ENCODE measurements at places on chromosomes 1 and 21.

DNA sequence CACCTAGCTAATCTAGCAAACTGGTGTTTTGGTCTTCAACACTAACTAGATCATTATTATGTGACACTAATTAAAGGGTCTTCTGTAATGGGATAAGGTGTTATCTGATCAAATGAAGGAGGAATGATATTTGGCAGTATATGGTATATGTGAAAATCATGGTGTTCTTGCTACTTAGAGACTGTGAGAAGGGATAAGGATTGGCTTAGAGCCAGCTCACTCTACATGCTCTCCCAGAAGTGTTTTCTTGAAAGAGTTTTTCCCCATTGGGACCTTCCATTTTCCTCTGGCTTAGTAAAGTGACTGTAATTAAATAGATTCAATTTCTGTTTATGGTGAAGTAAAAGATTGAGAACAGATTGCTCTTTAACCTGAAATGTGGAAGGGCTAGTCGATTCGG is 71.2 kb upstream of the RGL1 start:
- DNase-seq, result no peak

- no peak for DNase-seq
Measured at GRCh38 chr1:62196086-62196690, 1.5 kb downstream of the L1TD1 start.

DNA sequence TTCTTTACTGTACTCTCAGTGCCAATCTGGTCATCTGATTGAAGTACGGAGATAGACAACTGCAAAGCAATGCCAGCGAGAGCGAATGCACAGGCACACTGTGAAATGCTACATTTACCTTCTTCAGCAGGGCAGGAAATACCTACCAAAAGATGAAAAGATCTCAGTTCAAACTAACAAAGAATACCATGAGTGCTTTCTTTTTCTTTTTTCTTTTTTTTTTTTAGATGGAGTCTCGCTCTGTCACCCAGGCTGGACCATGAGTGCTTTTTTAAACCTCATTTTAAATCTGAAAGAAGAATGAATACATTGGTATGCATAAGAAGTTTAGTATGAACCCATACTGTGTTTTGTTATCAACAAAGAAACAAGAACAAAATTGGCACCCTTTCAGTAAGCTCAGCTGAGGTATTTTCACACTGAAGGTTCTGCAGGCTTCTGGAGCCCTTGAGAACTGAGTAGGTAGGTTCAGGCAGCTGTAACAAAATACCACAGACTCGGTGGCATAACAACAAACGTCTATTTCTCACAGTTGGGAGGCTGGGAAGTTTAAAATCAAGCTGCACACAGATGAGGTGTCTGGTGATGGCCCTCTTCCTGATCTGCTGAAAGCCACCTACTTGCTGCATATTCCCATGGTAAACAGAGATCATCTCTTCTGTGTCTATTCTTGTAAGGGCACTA is 1.7 kb upstream of the CHI3L2 start:
- DNase-seq, result no peak

GRCh38 chr1:3064296-3064850 is 4.6 kb upstream of the PRDM16 start:
- no peak for DNase-seq

DNA sequence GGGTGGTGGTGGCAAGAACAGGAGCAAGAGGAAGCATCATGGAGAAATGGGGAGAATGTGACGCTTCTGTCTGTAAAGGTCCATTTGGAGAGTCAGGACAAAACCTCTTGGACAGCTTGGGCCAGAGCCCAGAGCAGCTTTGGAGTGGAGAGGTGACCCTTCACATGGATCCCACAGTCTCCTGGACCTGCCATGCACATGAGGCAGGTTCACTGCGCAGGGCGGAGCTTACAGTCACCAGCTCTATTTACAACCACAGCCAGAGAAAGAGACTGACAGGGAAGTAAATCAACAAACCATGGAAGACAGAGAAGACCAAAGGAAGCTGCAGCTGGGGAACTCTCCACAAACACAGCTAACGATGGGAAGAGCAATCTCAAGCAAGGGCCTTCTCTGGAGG is 828 bp upstream of the RGS8 start:
- DNase-seq, result no peak

GRCh38 chr21:45417256-45417950 is 12.4 kb downstream of the COL18A1 start:
- DNase-seq, result no peak

GRCh38 chr1:40762144-40762923 is 21.3 kb upstream of the KCNQ4 start:
- DNase-seq, result no peak

GRCh38 chr1:2250721-2251281 is 22.7 kb downstream of the SKI start:
- DNase-seq, result no peak

- no peak for DNase-seq
Measured at GRCh38 chr1:16615253-16616252, 2.2 kb upstream of the NBPF1 start.

DNA sequence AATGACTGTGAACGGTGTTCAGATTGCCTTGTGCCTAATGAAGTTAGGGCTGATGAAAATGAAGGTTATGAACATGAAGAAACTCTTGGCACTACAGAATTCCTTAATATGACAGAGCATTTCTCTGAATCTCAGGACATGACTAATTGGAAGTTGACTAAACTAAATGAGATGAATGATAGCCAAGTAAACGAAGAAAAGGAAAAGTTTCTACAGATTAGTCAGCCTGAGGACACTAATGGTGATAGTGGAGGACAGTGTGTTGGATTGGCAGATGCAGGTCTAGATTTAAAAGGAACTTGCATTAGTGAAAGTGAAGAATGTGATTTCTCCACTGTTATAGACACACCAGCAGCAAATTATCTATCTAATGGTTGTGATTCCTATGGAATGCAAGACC is 96.6 kb downstream of the ZFYVE9 start:
- DNase-seq, result no peak

DNA sequence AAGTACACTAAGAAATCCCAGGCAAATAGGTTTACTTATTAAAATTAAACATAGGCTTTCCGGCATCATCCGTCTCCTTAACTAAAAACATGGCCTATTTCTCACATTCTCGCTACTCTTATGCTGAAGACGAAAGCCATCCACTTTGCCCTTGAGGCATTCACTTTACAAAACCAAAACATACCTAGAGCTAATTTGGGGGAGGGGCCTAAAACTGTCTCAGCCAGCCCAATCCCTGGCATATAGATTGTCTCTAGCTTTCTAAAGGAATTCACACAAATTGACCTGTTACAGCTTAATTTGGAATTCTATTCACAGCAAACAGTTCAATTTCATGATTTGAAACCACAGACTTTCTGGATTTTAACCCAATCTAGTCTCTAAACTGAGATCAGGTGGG is 34.8 kb downstream of the SLC35D1 start:
- no peak for DNase-seq

- peak; percentile 45 for DNase-seq
Measured at GRCh38 chr1:26538480-26539412, 9.2 kb downstream of the RPS6KA1 start.

- no peak for DNase-seq
Measured at GRCh38 chr1:209045331-209046057, 538.0 kb upstream of the CAMK1G start.

GRCh38 chr1:21468599-21468998 is 28.7 kb downstream of the NBPF3 start:
- no peak for DNase-seq

GRCh38 chr1:116175611-116176010 is 64.4 kb downstream of the MAB21L3 start:
- no peak for DNase-seq

- no peak for DNase-seq
Measured at GRCh38 chr21:33128538-33128937, 58.6 kb downstream of the OLIG1 start.

GRCh38 chr1:221887758-221888157 is 145.9 kb upstream of the DUSP10 start:
- DNase-seq, result no peak

DNA sequence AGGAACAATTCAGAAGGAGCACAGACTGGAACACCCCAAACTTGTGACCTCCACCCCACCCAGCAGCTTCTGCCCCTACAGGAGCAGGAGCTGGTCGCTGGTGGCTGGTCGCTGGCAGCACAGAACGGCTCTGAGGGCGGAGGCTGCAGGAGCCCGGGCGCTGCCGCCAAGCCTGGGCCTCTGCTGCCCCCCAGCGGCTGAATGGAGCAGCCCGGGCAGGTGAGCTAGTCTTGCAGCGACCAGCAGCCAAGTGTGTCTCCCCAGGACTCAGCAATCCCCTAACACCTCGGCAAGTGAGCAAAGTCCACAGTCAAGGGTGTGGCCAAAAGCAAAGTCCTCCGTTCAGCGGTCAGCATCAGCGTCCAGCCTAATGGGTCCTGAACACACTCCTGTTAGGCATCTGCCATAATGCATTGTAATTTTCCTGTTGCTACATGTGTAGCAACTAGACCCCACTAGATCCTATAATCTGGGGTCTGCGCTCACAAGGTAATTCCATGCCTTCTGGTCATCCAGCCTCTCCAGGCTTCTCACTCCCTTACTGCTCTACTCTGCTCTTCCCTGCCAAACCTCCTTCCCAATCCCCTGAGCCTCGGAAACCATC is 12.1 kb upstream of the GJB5 start:
- DNase-seq, result peak; percentile 35

GRCh38 chr21:26212220-26212619 is 41.6 kb upstream of the APP start:
- no peak for DNase-seq

DNA sequence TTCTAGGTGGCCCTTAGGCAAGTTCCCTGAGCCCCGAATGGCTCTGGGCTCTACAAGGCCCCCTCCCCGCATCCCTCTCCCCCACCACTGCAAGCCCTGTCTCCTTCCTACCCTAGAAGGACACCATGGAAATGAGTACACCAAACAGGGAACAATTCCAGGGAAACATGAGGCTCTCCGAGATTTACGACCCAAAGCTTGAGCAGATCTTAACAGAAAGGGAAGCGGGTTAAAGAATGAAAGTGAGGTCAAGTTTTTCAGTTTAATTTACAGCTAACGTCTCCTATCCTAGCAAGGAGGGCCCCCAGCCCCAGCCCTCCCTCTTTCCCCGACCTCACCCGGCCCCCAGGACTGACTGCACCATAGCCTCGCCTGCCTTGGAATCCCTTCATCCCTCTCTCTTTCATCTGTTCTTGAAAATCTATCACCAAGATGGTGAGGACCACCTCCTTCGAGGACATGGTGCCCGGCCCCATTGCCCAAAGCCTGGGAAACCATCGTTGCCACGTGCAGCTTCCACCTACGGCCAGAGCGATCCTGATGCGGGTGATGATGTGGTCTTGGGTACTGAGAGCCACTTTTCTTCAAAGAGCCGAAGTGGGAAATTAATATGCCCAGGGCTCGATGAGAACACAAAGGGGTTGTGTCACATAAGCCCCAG is 30.5 kb downstream of the SIM2 start:
- DNase-seq, result no peak

GRCh38 chr1:57860931-57861565 is 437.2 kb upstream of the DAB1 start:
- DNase-seq, result no peak

GRCh38 chr21:31509194-31510017 is 150.1 kb upstream of the SOD1 start:
- DNase-seq, result peak; percentile 47

DNA sequence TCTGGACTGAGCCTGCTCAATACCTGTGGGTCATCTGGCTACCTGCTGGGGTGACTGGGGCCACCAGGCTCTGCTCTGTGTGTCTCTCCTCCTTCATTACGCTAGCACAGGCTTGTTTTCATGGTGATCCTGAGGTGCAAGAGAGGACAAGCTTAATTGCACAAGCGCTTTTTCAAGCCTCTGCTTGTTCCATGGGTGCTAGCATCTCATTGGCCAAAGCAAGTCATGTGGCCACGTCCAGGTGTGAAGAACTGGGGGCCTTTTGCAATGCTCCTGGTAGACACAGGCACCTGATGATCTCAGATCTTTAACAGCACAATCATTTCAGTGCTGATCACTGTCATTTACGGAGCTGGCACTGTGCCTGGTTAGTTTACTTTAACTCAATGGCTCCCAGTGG is 114.6 kb downstream of the KAZN start:
- no peak for DNase-seq

- DNase-seq, result no peak
Measured at GRCh38 chr1:212669102-212669501, 30.5 kb downstream of the BATF3 start.

- no peak for DNase-seq
Measured at GRCh38 chr1:218620956-218621355, 275.8 kb downstream of the TGFB2 start.

GRCh38 chr1:114135786-114136185 is 17.9 kb downstream of the SYT6 start:
- no peak for DNase-seq

GRCh38 chr1:118185084-118185832 is at the start of gene SPAG17:
SPAG17 (minus strand) TSS chr1:118185228; CDS start chr1:118185157, 71 bp downstream.
- no peak for DNase-seq

- DNase-seq, result no peak
Measured at GRCh38 chr1:114831276-114831994, 23.2 kb upstream of the SYCP1 start.

- no peak for DNase-seq
Measured at GRCh38 chr1:48493970-48494769, 22.2 kb upstream of the SPATA6 start.

DNA sequence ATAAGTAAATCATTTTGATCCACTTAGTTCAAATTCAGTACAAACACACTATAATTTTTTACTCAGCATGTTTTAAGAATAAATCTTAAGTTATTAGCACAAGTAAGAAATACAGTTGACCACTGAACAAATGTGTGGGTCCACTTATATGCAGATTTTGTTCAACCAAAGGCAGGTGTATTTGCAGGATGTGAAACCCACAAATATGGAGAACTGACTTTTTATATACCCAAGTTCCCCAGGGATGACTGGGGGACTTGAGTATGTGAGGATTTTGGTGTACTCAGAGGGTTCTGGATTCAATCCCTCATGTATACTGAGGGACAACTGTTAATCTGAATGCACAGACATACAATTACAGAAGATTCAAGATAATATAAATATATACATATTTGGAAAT is 25.7 kb upstream of the ERICH3 start:
- no peak for DNase-seq

DNA sequence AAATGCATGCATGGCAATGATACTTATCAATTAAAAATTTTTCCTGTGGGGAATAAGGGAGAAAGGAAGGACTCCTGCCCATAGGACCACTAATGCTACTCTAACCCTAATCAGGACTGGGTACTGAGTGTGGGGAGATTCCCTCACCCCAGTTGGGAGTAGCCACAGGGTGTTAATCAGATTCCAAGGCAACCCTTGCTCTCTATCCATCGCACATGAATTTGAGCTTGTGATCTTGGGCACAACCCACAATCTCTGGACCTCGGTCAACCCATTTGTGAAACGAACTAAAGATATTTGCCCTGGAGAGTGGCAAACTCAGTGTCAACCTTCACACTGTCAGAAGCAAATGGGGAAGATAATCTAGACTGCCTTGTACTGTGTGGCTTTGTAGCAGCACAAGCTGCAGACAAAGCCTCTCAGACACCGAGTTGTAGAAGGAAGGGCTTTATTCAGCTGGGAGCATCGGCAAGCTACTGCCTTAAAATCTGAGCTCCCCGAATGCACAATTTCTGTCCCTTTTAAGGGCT is 69.5 kb downstream of the SERINC2 start:
- DNase-seq, result no peak

DNA sequence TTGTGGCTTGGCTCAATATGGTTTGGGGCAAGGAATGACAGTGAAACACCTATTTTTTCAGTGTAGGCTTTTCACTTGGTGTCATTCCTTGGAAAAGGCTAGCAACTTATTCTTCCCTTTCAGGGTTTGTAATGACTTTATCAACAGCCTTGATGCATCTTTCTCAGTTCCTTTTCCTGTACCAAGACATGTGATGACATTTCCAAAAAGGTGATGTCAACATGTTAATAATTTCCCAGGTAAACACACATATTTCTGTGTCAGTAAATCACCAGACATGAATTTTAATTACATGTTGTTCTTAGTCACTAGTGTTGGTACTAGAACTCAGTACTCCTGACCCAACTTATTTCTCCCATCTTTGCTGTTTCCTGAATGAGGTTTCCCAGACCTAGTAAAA is 37.8 kb upstream of the RRP15 start:
- no peak for DNase-seq
